Activated CD8-positive, alpha-beta memory T cell treated with anti-CD3 and anti-CD28 coated beads, Interleukin-2, amount 10 ng/mL, durations not matched to agents 7 days and 5 days (primary cell): ENCODE measurements at places on chromosomes 3 and 15.

GRCh38 chr15:48680841-48681240 lies 35.3 kb upstream of the FBN1 start:
- no peak overlapping the region for H3K27ac ChIP-seq
- no peaks in the 10 kb centered on the region for H3K4me1 ChIP-seq
- peaks cover 2% of the 10 kb centered on the region for H3K36me3 ChIP-seq
- no peak for DNase-seq
- no peak overlapping the region for H3K4me3 ChIP-seq

DNA sequence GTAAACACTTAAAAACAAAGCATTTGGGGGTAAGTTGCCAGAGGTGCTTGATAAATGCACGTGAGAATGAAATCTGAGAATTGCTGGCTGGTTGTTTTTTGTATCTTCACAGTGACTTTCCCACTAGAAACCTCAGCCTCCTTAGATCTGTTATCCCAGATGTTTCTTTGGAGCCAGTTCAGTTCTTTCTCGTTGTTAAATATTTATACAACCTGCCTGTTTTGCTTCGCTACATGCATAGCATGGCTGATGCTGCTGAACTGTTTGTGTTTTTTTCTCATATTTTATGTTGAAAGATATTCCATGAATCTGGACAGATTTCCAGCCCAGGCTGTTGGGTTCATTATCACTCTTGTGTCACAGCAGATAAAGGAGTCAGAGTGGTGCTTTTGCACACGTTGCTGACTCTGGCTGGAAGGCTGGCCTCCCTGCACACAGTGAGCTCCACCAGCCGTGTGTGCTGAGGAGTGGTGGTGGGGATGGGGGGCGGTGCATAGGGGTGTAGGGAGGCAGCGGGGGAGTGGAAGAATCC lies 80.2 kb downstream of the ARNT2 start:
- no peak overlapping the region for H3K27ac ChIP-seq
- peaks cover 5% of the 10 kb centered on the region for H3K27me3 ChIP-seq
- H3K4me1 ChIP-seq: no peaks in the 10 kb centered on the region

GRCh38 chr15:40565333-40566238 lies 744 bp upstream of the CCDC32 start:
- H3K4me1 ChIP-seq: peaks cover 55% of the 10 kb centered on the region
- peaks cover 12% of the 10 kb centered on the region for H3K36me3 ChIP-seq
- H3K4me3 ChIP-seq: peak overlapping the region; percentile 91
- no peak for DNase-seq

GRCh38 chr3:55205990-55206389 lies 278.1 kb upstream of the LRTM1 start:
- H3K27ac ChIP-seq: no peak overlapping the region
- DNase-seq: no peak
- no peaks in the 10 kb centered on the region for H3K4me1 ChIP-seq
- H3K4me3 ChIP-seq: no peak overlapping the region
- H3K36me3 ChIP-seq: no peaks in the 10 kb centered on the region

DNA sequence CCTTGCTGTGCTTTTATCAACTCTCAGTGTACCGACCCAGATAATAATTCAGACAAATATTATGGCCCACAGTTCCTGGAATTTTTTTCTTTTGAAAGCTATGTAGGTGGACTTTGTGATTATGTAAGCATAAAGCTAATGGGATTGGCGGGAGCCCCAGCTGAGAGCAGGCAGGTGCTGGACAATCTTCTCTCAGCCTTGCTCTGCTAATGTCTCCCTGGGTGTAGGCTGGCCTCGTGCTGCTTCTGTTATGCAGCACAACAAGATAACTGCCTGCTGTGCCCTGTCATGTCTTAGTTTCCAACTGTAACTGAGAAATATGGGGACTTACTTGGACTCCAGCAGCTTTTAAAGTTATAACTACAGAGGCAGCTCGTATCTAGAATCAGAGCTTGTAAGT lies 415.0 kb downstream of the PDCD6IP start:
- H3K27me3 ChIP-seq: peaks cover 4% of the 10 kb centered on the region
- no peaks in the 10 kb centered on the region for H3K36me3 ChIP-seq
- DNase-seq: no peak
- H3K4me3 ChIP-seq: no peak overlapping the region
- no peak overlapping the region for H3K27ac ChIP-seq

DNA sequence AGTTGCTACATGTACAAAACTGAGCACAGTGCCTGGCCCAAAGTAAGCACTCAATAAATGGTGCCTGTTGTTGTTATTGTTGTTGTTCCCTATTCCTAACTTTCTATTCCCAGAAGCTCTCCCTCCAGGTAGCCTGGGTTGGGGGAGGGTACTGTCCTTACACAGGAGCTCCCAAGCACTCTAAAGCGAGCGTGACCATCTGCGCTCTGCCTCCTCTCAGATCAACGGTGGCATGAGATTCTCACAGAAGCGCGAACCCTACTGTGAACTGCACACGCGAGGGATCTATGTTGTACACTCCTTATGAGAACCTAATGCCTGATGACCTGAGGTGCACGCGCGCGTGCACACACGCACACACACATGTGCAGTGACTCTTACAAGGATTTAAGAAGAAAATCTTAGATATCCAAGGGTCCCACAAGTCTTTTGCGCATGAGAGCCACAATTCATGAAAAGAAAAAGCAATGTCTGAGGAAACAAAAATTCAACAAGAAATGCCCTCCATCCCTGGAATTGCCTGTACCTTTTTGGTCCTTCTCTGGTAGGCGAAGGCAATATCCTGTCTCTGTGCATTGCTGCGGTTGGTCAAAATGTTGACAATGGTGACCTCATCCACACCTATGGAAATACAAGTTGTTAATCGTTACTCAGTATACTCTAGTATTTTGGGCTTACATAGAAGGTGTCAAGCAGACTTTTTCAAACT lies 33.7 kb downstream of the ANXA2 start:
- peaks cover 32% of the 10 kb centered on the region for H3K4me1 ChIP-seq
- no peak overlapping the region for H3K4me3 ChIP-seq
- peaks cover 55% of the 10 kb centered on the region for H3K36me3 ChIP-seq
- H3K27me3 ChIP-seq: no peaks in the 10 kb centered on the region
- no peak for DNase-seq
- peak overlapping the region; percentile 19 for H3K27ac ChIP-seq
